GM12864 (cell line): ENCODE measurements at places on chromosomes 2 and 18.

GRCh38 chr2:152354909-152355308, 19.9 kb downstream of the FMNL2 start:
- DNase-seq = no peak

DNA sequence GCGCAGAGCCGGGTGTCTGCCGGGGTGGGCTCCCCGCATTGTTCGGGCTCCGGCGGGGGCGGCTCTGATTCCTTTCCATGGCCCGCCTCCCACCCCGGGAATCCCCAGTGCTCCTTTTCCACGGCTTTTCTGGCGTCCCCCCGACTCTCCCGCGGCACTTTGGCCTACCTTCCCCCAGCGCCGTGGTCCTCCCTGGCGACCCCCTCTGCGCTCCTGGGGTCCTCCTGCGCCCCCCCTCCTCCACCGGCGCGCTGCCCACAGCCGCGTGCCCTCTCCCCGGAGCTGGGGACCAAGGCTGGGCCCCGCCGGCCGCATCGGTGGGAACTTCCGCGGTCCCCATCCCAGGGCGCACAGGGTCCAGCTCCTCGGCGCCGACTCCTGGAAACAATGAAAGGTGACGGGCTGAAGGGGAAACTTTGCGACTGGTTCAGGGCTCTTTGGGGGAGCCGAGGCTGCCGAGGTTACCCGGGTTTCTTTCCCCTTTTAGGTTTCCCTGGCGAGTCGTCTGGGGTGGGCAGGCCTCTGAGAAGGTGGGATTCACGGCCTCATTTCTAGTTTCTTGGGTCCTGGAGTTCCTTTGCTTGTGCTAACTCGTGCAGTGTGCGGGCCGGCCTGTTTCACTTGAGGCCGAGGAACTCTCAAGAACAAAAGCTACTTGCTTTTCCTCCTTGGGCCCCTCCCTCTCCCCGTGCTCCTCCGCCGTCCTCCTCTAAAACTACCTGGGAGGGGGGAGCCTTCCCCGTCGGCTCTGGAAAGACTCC, 2.2 kb downstream of the TGIF1 start:
- DNase-seq = no peak

DNA sequence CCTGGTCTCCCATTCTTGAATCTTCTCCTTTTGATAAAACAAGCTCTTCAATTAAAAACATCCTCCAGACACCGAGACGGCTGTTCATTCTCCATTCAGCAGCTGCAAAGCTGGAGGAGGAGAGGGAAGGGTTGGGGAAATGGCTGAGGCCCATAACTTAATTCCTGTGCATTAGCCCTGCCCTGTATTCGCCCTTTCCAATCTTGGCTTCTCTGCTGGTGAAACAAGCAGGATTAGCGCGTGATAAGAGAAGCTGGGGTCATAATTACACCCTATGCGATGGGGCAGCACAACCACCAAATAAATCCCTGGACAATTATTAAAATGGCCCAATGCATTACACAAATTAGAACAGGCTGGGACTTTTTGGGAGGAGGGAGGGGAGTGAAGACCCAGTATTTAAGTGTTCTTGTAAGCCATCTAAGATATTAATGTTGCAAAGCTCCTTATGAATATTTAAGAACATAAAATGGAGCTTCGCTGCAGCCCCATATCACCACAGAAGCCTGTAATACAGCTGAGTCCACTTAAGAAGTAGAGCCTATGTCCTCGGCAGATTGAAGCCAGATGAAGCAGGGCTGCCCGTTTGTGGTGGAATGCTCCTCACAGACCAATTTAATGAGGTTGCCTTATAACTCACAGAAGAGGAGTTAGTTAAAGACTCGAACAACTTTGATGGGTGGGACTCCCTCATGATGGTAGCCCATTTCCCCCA, 176.6 kb upstream of the SKOR2 start:
- DNase-seq = no peak

DNA sequence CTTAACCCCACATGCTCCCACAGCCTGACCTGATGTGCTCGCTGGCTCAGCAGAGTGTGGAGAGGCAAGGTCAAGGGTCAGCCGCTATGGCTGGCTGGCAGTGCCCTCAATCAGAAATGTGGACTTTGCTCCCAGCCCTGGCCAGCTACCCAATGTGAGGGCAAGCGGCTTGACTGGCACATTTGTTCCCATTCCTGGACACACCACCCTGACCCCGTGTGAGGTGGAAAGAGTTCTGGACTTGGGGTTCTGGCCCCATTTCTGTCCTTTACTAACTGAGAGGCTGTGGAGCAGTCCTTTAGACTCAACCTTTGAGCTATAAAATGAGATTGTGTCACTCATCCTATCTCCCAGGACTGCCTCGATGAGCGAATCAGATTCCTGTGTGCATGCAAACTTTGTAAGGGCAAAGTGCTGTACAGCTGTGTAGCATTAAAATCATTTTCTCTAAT, 9.1 kb downstream of the THNSL2 start:
- no peak for DNase-seq

DNA sequence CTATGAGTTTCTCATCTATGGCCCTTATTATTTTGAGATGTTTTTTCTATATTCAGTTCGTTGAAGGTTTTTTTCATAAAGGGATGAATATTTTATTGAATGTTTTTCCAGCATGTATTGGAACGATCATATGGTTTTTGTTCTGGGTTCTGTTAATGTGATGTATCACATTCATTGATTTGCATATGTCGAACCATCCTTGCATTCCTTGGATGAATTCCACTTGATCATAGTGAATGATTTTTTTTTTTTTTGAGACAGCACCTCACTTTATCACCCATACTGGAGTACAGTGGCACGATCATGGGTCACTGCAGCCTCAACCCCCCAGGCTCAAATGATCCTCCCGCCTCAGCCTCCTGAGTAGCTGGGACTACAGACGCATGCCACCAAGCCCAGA, 5.5 kb upstream of the NEMP2 start:
- DNase-seq = no peak

- no peak for DNase-seq
These were observed 594 bp downstream of the RAD51AP2 start for GRCh38 chr2:17517481-17518211.

DNA sequence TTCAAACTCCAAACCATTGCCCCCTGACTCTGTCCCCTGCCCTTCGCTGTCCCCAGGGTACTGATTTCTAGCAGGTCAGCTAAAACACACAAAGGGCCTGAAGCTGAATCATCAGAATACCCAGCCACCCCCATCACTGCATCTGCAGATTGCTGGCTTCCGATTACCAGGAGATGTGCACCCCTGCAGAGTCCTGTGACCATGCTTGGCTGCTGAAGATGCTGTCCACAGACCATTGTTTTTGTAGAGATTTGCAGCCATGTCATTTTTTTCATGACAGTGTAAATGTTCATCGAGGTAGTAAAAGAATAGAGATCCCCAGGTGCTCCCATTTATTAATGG, 463.3 kb downstream of the STK39 start:
- DNase-seq = no peak

GRCh38 chr18:56258178-56258577, 380.2 kb downstream of the TXNL1 start:
- no peak for DNase-seq

DNA sequence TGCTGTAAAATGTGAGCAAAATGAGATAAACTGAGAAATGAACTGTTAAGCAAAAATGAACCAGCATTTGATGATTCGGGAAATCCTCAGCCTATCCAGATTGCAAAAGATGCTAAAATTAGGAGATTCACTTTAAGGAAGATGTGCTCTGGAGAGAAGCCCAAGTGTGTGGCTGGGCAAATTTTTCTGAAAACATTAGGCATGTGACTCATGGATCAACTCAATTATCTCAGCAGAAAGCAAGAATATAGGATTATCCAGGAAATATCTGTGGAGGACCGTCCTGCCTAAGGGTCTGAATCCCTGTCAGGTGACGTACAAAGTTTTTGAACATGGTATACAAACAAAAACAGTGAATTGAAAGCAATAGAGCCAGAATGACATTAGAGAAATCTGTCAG, 1268.3 kb upstream of the TMEFF2 start:
- no peak for DNase-seq

DNA sequence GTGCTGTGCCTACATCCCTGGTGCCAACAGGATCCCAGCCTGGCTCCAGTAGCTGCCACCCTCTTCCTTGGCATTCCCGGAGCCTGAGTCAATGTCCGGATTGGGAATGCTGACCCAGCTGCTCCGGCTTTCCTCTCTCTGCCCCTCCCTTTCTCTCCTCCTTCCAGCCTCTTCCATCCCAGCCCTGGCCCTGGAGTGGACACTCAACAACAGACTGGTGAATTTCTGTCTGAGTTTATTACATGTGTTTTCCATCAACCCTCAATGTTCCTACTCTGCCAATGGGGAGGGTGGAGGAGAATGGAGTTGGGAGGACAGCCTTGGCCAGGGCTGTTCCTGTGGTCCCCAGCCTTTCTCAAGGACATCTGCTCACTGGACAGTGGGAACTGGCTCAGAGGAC, 917 bp upstream of the PRKAG3 start:
- DNase-seq = no peak

- DNase-seq = no peak
These were observed 610.2 kb downstream of the NR4A2 start for GRCh38 chr2:155722290-155722689.

DNA sequence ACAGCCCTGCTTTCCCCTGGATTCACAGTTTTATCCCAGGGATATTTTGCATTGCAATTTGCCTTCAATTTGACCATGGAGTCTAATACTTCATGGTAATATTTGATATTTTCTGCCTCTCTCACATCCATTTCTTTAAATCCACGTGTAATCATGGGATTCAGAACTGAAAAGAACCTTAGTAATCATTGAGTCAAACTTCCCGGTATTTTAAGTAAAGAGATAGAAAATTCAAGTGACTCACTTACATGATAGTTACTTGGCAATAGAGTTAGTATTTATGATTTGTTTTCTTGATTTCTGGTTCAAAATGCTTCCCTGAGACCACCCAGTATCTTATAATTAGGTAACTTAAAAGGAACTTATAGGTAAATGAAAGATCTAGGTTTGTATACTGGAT, 33.7 kb upstream of the CDC42EP3 start:
- DNase-seq = no peak

GRCh38 chr2:129192117-129192516, 787.3 kb upstream of the RAB6C start:
- no peak for DNase-seq

- no peak for DNase-seq
These were observed 29.3 kb upstream of the LRRTM1 start for GRCh38 chr2:80333886-80334285.

DNA sequence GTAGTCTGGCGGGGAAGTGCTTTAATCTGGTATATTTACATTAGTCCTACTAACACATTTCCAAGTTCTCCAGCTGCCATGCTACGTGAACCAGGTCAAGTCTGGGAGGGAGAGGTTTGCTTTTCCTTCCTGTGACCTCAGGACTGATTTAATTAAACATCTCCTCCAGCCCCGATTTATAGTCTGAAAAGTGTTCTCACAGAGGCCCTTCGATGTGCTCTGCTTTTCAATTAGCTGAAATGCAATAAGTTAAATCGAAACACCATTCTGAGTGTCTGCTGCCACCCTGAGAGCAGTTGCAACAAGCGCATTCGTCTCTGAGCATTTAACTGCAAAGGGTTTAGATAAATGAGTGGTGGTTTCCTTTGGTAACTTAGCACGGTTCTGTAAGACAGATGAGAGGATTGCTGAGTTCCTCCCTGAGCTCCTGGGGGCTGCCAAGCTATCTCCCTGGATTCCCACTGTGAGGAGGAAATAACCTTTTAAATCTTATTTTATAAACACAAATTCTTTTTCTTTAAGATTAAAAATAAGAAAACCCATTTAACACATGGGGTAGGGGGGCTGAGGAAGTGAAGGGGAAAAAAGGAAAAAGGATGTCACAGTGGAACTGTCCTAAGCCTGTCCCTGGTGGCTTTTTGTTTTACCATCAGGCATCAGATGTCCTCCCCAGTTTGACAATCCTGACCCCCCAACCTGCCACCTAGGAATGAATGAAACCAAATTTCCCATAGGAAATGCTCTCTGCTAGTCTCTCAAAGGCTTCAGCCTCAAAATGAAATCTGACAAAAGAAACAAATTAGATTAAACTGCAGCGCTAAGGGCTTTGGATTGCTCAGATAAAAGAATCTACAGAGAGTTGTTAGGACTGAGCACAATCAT, 56.5 kb upstream of the CREB1 start:
- no peak for DNase-seq

DNA sequence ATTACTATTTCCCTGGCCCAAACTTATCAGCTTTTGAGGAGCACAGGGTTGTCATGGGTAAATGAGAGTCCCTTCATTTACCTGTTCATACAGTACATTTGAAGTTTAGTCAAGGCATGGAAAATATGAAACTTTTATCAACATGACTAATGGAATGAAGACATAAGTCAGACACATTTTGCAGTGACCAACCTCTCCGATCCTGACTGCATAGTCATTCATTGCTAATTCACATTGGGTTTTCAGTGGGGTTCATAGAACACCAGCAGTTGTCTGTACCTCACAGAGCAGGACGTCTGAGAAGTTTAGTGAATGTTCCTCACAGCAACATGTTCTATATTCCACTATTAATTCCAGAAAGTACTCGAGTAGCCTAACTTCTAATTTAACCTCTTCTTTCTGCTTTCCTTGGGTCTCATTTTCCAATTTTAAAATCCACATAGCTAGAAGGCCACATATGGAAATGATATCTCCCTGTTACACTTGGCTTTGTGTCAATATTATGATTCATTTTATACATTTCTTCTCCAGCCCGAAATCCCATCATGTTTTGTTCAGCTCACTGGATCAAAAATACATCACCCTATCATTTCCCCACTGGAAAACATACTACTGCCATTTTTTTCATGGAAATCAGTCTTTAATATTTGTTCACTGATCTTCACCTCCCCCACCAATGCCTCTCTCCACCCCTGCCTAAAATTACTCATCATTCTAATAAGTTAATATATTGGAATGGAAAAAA, 65.9 kb downstream of the CDH20 start:
- DNase-seq = no peak

DNA sequence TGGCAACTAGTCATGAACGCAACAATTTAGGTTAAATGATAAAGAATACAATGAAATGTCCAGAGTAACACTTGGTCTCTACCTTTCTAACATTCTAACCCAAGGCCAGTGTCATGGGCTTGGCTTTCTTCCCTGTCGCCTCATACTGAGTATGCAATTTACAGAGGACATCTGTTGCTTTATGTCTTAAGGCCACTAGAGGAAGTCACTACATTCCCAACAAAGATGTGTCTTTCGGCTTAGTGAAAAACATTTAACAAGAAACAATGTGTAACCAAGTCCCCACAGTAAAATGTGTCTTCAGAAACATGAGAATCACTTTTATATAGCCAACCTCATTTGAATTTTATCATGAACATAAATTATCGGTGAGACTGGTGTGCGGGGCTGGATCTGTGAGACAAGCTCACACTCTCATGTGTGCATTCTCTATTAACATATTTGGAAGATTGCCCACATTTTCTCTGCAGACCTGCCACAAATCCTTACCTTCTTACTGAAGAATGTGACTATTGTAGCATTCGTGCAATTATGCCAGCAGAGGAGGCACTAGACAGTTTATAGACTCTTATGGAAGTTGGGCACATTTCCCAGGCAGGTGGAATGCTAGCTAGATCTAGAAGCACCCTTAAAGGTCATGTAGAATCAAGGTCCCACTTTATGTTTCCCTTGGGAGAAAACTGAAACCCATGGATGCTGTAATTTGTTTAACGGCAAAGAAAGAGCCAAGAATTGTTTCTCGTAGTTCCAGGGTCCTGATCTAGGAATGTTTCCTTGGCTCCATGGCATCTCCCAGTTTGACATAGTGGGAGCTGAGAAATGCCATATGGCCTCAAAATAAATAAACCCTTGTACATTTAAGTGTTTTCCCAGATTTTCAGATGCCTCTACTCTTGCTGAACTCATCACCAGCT, 101.8 kb downstream of the CD226 start:
- DNase-seq = no peak

GRCh38 chr18:67513280-67513679, 3.2 kb downstream of the DSEL start:
- DNase-seq = no peak

GRCh38 chr2:190717764-190718651, 69.1 kb downstream of the NAB1 start:
- no peak for DNase-seq
